ENCODE measurements at places on chromosomes 5 and 9. TPM values are rescaled to one million over a fixed set of nuclear protein-coding genes. Genes with fewer than 3 reads are reported as not detected.

- DNase-seq = no peak
These were observed 29.4 kb downstream of the CAMSAP1 start for GRCh38 chr9:135877791-135878527.

GRCh38 chr9:86005253-86005775 lies 64.4 kb downstream of the NAA35 start:
- no peak for DNase-seq

GRCh38 chr5:96721351-96721977 lies 59.3 kb downstream of the CAST start:
- DNase-seq = no peak

DNA sequence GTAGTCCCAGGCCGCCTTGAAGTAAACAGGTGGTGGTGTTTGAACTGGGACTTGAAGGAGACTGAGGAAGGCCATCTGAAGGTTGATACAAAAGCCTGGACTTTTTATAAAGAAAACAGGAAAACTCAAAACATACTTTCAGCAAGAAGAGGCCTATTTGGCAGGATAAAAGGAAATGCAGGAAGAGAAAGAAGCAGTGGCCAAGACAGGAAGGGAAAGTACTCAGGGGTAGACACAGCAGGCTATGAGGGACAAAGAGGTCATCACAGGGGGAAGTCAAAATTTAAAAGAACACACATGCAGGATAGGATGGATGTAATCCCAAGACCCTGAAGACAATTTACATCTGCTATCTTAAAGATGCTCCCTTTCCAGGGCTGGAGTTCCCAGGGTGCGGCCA lies 13.0 kb downstream of the TLE1 start:
- DNase-seq = no peak

DNA sequence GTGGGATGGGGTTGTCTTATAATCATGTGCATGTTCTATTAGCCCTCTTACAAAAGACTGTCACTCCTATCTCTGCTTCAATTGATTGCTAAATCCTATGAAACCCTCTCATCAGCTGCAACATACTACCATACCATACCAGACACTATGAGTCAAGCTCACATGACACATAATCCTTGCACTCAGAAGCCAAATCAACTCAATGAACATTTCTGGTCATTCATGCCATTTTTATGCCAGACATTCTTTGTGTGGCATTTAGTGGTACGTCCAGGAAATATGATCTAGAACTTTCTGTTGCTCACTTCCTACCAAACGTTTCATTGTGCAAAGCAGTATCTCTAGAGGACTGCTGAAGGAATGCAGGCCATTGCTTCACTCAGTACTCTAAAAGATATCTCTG lies 159.2 kb upstream of the GNA14 start:
- DNase-seq = peak; percentile 93

DNA sequence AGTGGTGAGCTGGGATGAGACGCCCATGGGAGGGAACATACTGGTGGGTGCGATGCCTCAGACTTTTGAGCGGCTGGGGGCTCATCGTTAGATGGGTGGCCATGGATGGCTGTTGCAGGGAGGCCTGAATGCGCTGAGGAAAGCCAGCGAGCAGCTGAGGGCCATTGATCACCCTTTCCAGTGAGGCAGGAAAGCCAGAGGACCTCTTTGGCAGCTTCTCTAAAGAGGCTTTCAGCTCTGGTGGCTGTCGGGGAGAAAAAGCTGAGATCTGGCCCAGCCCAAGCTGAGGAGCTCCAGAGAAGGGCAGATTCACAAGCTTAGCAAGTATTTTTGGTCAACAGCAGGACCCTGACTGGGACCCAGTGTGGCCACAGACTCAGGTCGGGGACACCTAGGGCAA lies 13.3 kb upstream of the VAV2 start:
- no peak for DNase-seq

DNA sequence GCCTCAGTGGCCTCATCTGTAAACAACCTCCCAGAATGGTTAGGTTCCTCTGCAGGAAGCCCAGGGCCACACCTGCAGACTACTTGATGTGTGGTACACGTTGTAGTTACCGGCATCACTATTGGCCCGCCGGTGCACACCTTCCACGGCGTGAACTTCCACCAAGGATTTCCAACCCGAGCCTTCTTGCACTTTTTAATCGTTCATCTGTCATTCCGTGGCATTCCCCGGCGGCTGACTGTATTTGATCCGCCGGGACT lies 5.3 kb upstream of the TRIM41 start:
- no peak for DNase-seq

- no peak for DNase-seq
These were observed 101.0 kb downstream of the FGF1 start for GRCh38 chr5:142584891-142585290.

GRCh38 chr9:34996181-34996904 lies 6.8 kb downstream of the DNAJB5 start:
- DNase-seq = no peak

DNA sequence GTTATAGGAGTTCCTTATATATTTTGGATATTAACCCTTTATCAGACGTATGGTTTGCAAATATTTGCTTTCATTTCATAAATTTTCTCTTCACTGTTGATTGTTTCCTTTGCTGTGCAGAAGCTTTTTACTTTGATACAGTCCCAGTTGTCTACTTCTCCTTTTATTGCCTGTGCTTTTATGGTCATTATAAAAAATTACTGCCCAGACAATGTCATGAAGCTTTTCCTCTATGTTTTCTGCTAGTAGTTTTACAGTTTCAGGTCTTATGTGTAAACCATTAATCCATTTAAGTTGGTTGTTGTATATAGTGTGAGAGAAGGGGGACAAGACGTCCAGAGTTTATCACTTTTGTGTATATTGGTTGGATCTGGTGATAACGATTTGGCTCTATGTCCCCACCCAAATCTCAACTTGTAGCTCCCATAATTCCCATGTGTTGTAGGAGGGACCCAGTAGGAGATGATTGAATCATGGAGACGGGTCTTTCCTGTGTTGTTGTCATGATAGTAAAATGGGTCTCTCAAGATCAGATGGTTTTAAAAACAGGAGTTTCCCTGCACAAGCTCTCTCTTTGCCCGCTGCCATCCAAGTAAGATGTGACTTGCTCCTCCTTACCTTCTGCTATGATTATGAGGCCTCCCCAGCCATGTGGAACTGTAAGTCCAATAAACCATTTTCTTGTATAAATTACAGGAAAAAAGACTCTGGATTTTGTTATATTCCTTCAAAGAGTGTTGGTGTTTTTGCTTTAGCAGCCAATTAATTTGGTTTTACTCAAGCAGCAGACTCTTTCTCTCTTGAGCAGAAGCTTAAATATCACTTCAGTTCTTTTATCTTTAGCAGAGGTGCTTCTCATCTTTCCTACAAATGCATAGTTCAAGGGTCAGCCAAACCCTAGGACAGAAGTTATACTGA lies 13.7 kb downstream of the F2R start:
- no peak for DNase-seq

- DNase-seq = peak; percentile 64
These were observed 23.1 kb upstream of the ERCC6L2 start for GRCh38 chr9:95852059-95853032.

DNA sequence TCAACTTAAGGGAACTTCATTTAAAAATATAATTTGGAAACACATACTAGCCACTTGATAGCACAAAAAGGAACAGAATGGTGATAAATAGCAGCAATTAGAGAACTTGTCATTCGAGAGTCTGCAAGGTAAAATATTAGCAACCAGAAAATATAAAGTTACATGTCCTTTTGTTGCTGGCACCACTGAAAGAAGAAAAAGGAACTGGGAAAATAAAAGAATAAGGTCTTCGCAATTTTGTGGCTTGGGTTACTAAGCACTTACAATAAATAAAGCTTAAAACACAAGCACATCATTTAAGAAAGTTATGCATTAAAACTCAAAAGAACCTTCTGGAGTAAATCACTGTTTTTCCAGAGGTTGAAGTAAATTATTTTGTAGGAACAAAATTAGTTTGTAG lies 149.9 kb upstream of the FBN2 start:
- no peak for DNase-seq

DNA sequence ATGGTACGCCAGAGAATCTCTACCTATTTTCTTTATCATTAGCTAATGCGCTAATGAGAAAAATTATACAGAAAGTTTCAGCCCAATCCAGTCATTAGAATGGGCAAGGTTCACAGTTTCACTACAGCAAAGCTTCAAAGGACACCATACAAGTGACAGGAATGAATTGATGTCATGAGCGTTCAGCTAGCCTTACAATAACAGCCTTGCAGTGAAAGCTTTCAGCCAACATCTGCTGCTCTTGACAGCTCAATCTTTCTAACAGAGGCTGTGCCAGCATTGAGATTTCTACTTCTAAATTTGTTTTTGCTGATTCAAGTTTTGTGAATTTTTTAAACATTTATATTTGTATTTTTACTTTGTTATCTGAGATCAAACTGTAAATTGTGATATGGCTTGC lies 302.4 kb upstream of the FAM174A start:
- DNase-seq = no peak

DNA sequence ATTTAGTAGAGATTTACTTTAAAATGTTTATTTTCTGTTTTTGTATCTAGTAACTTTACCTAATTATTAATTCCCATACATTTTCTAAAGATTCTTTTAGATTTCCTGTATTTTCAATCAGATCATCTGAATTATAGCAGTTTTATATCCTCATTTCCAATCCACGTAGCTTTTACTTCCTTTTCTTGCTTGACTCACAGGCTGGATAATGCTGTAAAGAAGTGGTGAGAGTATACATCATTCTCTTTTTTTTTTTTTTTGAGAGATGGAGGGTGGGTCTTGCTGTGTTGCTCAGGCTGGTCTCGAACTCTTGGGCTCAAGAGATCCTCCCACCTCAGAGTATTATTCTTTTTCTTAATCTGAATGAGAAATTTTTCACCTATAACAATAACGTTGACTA lies 11.2 kb upstream of the SETX start:
- no peak for DNase-seq

DNA sequence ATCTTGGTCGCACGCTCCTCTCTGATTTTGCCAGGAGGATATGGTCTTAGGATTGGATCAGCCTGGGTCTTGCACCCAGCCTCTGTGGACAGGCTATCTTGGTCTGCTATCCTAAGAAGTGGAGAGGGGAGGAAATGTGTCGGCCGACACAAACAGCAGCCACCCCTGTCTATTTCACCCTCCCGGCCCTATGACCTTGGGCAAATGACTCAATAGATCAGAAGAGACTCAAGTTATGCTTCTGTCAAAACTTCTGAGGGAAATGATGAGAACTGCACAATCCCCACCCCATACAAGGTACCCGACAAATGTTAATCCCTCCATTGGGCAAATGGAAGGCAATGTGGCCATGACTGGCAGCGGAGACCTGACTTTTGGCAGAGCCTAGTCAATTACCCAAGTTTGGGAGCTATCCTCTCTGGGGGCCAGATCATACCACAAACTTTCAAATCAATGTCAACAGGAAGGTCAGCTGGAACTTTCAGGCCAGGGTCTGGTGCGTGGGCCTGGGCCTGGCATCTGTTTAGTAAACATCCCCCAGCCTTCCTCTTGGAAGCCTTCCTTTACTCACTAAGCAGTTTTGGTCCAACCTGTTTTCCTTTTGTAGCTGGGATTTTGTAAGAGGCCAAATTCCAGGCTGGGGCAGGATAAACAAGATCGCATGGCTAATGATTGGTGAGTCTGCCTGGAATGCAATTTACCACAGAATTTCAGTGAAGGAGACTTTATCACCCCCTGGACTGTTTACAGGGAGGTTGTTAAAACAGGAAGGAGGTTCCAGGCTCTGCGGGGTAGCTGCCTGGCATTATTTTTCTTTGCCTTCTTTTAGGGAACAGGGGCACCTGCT lies 64.2 kb upstream of the CPEB4 start:
- DNase-seq = peak; percentile 83

GRCh38 chr9:70291446-70291845 lies 32.7 kb downstream of the SMC5 start:
- DNase-seq = no peak

DNA sequence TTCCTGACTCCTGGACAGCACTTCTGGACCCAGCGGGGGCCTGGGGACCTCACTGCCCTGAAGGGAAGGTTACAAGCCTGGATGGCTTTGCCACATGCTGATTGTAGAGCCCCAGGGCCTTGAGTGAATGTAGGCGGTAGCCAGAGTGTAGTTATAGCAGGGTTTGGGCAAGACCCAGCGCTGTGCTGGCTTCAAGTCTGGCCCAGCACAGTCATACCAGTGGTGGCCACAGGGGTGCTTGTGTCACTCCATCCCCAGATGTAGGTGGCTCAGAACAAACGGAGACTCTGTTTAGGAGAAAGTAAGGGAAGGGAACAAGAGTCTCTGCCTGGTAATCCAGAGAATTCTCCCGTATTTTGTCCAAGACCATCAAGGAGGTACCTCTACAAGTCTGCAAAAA lies 84.6 kb downstream of the STARD4 start:
- no peak for DNase-seq

- peak; percentile 5 for DNase-seq
These were observed 496 bp downstream of the MAPK9 start for GRCh38 chr5:180291234-180291940.

DNA sequence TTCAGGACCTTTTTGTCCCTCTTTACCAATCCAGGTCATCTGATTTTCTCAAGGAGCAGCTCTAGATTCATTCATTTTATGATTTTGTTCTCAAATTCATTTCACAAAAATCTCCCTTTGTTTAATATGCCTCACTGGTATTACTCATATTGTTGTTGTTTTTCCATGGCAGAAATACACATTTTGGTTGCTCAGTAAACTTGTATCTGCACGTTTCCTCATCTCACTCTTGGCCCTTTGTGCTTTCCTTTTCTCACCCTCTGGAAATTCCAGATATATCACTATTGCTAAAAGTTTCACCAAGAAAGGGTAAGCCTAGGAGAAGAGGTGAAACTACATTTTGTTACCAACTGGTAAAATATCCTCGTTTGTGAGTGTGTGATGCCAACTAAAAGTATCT lies 14.8 kb downstream of the ASPN start:
- DNase-seq = peak; percentile 66

DNA sequence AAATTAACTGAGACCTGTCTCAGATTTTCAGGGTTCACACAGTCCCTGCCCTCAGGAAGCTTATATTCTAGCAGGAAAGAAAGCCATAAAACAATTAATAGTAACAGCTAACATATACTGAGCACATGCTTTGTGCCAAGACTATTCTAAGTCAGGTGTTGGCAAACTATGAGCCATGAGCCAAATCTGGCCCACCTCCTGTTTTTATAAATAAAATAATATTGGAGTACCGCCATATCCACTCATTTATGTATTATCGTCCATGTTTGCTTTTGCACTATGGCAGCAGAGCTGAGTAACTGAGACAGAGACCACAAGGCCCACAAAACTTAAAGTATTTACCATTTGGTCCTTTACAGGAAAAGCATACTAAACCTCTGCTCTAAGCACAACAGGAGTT lies 83.3 kb upstream of the TRIO start:
- DNase-seq = no peak

GRCh38 chr5:171226864-171227263 lies 82.2 kb upstream of the TLX3 start:
- DNase-seq = no peak

The NRARP gene
- 0.50 TPM for total RNA-seq

The DMRT3 gene
- not detected for total RNA-seq

The FBXL7 gene
- total RNA-seq = 1.0 TPM

The KIF24 gene
- 1.4 TPM for total RNA-seq

The PCDHGB3 gene
- total RNA-seq = 4.2 TPM

The FBN2 gene
- total RNA-seq = 68.1 TPM

The PRDM9 gene
- total RNA-seq = not detected

The DIRAS2 gene
- total RNA-seq = not detected

The PCA3 gene
- total RNA-seq = not detected

The ANKRD55 gene
- total RNA-seq = not detected

The ZFP2 gene
- not detected for total RNA-seq

The GZMA gene
- total RNA-seq = not detected

The CNTNAP3B gene
- 38.0 TPM for total RNA-seq
